ENCODE measurements at places on chromosomes 3 and 15.

DNA sequence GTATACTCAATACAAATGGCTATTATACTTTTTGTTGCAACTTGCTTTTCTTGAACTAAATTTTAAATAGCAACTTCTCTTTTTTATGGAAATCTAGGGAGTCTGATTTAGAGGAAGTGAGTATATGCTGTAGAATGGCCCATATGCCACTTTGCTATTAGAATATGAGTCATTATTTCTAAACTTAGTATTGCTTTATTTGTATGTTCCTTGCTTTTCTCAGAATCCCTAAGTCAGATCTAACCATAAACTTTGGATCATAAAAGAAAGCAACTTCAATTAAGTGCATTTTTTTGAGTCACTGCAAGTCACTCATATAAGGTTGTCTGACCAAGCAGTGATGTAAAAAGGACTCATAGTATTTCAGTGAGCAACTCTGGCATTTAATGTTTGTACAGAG is 17.5 kb upstream of the SPTSSB start:
- no peak for DNase-seq

DNA sequence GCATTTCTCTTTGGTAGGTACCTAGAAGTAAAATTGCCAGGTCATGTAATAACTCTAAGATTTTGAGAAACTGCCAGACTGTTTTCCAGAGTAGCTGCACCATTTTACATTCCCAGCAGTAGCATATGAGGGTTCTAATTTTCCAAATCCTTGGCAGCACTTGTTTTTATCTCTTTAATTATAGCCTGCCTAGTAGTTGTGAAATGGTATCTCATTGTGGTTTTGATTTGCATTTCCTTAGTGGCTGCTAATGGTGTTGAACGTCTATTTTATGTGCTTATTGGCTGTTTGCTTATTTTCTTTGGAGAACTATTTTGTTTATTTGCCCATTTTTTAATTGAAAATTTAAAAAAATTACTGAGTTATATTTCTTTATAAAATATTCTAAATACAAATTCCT is 117.9 kb downstream of the TCF12 start:
- no peak for DNase-seq

GRCh38 chr3:8157640-8158039 is 344.0 kb upstream of the LMCD1 start:
- DNase-seq, result no peak

GRCh38 chr3:52091586-52092270 is 35.4 kb upstream of the DUSP7 start:
- DNase-seq, result no peak

DNA sequence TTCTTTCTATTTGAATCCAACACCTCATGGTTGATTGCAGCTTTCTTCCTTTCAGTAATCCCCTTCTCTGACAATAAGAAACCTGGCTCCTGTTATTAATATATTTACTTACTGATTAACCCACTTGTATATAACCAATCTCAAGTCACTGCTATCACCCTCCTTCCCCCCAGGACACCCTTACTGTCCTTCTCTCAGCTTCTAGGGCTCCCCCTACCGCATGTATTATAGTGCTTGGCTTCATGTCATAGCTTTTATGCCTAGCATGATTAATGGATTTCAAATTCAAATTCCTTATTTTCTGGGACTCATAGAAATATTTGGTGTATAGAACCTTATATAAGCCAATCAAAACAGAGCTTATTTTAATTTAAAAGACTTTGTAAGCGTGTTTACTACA is 75.7 kb upstream of the BNIP2 start:
- no peak for DNase-seq
